ENCODE measurements at places on chromosomes 6 and 20.

DNA sequence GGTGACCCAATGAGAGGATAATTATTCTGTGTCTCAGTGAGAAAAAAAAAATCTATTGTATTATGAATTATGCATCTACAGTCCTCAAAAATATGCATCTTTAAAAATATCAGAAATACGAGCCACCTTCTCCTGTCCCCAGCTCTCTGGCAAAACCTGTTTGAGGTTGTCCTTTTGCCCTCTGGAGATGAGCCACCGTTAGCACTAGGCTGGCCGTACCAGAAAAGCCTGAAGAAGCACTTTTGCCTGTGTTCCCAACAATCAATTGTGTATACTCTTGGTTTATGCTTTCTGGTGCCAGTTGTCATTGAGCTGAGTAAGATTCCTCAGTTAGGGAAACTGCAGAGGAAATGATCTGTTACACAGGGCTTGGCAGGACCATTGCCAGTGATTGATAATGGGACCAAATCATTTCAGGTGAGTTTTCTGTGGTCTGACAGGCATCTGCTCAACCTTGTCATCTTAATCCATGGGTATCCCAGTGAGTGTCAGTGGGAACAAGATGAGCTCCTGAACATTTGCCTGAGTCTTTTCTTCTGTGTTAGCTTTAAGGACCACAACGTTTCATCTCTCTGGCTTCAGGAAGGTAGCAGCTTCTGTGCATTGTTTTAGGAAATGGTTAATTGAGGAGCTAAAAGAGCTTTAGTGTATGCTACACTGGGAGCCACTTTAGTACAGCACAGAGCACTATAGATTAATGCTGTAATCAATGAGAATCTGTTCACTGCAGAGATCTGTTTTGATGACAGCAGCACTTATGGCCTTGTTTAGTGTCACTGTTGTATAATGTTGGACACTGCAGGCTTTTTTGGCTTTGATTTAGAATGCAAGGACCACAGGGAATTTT is 330.1 kb downstream of the RIMS1 start:
- DNase-seq, result no peak

DNA sequence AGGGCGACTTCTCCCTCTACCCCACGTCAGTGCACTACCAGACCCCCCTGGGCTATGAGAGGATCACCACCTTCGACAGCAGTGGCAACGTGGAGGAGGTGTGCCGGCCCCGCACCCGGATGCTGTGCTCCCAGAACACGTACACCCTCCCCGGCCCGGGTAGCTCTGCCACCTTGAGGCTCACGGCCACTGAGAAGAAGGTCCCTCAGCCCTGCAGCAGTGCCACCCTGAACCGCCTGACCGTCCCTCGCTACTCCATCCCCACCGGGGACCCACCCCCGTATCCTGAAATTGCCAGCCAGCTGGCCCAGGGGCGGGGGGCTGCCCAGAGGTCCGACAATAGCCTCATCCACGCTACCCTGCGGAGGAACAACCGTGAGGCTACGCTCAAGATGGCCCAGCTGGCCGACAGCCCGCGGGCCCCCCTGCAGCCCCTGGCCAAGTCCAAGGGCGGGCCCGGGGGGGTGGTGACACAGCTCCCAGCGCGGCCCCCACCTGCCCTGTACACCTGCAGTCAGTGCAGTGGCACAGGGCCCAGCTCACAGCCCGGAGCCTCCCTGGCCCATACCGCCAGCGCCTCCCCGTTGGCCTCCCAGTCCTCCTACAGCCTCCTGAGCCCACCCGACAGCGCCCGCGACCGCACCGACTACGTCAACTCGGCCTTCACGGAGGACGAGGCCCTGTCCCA is 57.5 kb upstream of the TMEM181 start:
- DNase-seq, result no peak

- no peak for DNase-seq
Measured at GRCh38 chr6:11851387-11851786, 72.8 kb upstream of the ADTRP start.

DNA sequence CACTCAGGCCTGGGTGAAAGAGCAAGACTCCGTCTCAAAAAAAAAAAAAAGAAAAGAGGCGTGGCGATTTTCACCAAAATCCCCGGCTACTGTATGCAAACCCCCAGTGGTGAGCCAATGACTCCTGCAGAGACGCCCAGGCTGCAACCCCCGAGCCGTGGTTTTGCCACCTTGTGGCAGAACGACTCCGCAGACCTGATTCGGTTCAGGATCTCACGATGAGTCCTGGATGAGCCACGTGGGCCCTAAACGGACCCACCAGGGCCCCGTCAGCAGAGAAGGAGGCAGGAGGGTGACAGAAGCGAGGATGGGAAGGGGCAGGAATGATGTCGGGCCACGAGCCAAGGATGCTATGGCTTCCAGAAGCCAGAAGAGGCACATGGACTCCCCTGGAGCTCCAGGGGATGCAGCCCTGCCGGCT is 42.5 kb downstream of the SLC2A4RG start:
- no peak for DNase-seq

DNA sequence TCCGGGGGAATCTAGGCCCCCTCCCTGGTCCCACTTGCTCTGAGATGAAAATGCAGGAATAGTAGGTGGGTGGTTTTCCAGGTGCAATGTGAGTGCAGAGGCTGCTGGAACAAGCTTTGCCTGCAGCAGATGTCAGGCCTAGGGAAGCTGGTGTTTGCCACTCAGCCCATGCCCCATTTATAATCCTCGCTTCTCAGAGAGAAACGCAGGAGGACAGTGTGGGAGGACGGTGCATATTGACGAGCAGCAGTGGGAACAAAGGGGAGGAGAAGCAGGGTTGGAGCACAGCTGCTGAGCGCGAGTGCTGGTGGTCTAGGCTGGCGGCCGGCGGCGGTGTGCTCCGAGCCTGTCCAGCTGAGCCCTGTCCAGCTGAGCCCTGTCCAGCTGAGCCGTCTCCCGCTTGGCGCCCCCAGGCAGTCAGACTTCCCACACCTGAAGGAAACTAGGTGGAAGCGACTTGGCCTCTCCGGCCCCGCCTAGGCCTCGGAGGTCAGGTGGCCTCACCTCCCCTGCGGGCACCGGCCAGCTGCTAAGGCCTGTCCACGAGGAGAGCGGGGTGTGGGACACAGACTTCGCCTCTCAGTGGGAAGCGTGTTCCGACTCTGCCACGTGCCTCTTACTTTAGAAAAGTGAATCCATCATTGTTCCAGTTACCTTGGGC is 49.7 kb upstream of the FRMD1 start:
- no peak for DNase-seq

DNA sequence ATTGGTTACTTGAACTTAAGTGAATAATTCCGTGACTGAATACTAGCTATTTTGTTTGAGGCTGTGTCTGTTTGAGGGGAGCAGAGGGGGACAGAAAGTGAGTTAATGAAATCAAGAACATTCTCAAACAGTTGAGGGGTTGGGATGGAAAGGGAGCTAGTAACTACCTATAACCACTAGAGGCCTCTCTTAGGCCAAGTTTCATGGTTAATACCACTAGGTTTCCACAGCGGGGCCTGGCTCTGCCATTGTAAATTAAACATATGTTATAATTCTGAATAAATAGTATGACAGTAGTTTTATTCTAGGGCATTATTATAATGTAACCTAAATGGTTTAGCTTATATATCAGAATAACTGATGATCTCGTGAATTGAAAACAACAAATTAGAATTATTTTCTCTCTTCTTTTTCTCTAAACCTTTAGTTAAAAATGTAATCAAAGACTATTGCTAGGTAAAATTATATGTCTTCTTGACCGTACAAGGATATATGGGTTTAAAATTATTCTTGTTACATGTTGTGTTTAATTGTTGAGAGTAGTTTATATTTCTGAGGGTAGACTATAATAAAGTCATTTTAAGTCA is 108.1 kb downstream of the BCKDHB start:
- DNase-seq, result no peak

DNA sequence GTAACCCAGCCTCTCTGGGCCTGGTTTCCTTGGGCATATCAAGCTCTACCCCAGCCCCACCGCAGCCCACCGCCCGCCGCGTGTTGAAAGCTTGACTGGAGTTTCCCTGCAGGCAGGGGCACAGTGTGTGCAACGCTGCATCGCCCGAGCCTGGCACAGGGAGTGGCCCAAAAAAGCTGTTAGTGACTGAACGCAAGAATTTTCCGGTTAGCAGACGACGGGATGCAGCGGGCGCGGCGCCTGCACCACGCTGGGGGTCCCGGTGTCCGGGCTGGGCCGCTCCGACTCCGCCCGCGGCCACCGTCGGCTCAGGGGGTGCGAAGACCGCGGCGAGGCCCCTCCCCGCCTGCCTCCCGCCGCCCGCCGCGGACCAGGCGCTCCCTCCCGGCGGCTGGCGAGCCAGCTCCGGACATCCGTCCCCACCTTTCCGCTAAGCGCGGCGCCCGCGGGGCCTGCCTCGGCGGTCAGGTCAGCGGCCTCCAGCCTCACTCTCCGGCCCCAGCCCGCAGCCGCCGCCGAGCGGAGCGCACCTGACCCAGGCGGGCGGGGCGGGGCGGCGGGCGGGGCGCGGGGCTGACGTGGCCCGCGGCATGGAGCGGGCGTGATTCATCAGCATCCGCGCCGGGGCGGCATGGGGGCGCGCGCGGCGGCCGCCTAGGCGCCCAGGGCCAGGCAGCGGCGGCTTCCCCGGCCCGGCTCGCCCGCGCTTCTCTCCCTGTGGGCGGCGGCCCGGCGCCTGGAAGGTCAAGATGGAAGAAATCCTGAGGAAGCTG is at the start of gene ARFGEF3:
TSS of gene ARFGEF3 (plus strand) at position 602 of the 773 bp plus-strand sequence. CDS start at position 750, 148 bp downstream.
- DNase-seq, result peak; percentile 15

DNA sequence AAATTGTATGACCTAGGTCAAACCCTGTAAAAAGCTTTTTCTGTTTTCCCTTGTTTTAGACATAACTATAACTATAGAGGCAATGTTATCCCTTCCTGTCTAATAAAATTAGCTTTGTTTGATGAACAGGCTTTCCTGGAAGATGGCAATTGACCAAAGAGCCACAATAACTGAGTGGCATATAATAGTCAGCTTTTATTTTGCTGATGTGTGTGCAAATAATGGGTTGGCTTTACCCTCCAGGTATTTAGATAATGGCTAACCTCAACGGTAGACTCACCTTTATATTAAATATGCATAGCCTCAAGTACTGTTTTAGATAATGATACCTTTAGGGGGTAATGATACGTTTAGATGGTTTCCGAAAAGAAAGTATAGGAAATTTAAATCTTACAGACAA is 15.0 kb downstream of the TBXT start:
- no peak for DNase-seq

DNA sequence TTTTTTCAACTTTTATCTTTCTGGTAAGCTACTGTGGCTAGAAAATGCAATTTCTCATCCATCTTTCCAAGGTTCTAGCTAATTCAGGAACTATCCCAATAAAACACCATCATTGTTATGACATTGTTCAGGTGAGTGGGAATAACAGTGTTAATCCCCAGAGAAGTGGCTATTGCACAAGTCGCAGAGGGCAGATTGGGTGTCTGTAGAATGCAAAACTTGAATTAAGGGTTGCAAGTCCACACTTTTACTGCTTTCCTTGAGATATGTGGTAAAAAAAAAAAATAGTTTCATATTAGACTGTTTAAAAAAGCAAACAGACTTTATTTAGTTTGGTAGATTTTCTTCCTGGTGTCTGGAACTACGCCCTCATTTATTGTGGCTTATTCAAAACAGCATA is 41.1 kb upstream of the PRDM1 start:
- no peak for DNase-seq

DNA sequence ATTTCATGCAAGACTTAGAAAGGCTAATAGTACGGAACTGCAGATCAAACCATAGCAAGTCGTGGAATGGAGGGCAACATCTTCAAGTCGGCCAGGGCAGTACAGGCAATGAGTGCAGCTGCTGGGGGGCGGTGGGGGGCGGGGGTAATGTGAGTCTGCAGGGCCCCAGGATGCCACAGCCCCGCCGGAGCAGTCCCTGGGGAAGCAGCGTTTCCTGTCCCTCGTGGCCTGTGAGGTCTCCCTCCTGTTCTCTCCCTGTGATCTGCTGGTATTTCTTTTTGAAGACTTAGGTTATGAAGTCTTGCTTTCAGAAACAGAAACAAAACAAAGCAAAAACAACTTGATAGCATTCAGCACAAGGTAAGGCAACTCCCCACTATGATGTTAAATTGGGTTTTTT is 351.9 kb downstream of the FOXA2 start:
- DNase-seq, result no peak

GRCh38 chr6:11146117-11146826 is 34.7 kb upstream of the ERVFRD-1 start:
- DNase-seq, result no peak

DNA sequence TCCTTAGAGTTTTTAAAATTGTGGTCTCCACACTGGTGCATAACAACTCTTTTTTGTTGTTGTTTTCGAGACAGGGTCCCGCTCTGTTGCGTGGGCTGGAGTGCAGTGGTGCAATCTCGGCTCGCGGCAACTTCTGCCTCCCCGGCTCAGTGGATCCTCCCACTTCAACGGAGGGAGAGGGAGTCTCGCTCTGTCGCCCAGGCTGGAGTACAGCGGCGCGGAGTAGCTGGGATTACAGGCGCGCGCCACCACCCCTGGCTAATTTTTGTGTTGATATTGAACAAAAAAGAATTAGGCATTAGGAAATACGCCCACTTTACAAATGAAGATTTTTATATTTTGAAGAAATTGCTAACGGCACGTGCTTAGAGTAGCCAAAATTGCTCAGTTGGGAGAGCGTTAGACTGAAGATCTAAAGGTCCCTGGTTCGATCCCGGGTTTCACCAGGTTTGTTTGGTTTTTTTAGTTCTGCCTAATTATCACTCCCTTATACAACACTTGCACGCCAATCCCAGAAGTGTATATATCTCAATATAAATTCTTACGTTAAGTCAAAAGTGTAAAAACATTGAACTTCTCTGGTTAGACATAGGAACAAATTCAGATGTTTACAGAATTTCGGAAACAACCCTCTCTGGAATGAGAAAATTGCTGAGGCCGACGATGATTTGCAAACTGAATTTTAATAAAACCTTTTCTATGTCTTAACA is 159.6 kb downstream of the TRIM27 start:
- DNase-seq, result no peak

GRCh38 chr6:13985663-13986325 is 61.0 kb downstream of the RNF182 start:
- DNase-seq, result no peak

- DNase-seq, result no peak
Measured at GRCh38 chr6:146065690-146066089, 36.8 kb downstream of the GRM1 start.

- DNase-seq, result no peak
Measured at GRCh38 chr6:28588666-28589065, 63.0 kb downstream of the GPX5 start.

DNA sequence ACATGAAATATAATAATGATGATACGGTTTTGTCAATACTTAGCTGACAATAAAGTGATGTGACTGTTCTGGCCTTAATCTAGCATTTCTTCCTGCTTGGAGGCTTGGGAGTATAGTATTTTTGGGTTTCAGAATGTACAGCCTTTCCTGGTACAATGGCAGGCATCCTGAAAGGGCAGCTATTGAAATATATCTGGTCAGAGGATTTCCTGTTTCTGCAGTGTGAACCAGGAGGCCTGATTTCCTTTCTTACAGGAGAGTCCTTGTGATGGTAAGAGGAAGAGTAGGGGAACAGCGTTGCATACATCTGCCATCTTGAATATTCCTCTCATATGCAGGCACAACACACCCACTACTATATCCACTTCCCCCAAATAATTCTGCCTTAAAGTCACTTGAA is 93.7 kb downstream of the MYO6 start:
- DNase-seq, result no peak

GRCh38 chr6:77462359-77463307 is 658 bp downstream of the HTR1B start:
- DNase-seq, result no peak
